Esophagus muscularis mucosa (tissue), 4 donors: ENCODE measurements at places on chromosomes 5 and 9. TPM values are rescaled to one million over a fixed set of nuclear protein-coding genes. Genes with fewer than 3 reads are reported as not detected.

Gene UGT3A1
- total RNA-seq = not detected

Gene PCDHGB7
- 13.9 TPM for total RNA-seq

Gene SHOC1
- total RNA-seq = not detected

DNA sequence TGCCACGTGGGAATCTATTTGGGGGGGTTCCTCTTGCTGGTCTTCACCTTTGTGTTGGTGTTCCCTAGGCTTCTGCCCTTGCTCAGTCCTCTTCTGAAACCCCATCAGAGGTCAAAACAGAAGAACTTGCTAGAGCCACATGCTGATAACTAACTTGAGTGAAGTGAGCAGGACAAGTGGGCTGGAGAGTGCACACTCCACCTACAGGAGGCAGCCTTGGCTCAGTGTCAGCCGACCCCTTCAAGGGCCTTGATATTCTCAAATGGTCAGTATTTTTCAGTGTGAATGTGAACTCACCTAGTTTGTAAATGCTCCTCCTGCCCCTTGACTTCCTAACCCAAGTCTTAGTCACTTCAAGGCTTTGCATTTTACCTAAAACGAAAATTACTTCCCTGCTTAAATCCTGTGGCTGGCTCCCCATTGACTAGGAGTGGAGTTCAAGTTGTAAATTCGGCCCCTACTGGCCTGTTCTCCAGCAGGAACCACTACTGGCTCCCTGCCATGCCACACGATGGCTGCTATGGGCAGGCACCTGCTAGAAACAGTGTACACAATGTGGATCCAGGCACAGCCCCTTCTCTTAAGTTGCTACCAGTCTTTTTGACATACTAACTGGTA is 3.6 kb upstream of the SLC1A3 start:
- no peak for DNase-seq

DNA sequence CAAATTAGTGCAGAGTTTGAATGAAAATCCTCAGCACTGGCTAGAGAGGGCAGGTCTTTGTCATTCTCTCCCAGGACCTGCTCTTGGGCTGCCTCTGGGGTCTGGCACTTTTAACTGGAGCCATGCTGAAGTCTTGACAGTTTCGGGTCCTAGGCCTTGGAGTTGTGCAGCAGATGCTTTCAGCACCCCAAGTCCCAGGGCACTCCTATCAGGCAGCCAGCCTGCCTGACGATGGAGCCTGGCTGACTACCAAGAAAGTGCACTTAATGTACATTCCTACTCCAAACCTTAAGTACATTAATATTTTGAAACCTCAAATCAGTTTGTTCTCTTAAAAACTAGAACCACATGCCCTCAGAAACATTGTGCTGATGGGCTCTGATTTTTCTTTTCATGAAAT is 69.3 kb upstream of the CXCL14 start:
- DNase-seq = no peak
